CD4-positive, alpha-beta memory T cell (primary cell): ENCODE measurements at places on chromosomes 13 and 19.

DNA sequence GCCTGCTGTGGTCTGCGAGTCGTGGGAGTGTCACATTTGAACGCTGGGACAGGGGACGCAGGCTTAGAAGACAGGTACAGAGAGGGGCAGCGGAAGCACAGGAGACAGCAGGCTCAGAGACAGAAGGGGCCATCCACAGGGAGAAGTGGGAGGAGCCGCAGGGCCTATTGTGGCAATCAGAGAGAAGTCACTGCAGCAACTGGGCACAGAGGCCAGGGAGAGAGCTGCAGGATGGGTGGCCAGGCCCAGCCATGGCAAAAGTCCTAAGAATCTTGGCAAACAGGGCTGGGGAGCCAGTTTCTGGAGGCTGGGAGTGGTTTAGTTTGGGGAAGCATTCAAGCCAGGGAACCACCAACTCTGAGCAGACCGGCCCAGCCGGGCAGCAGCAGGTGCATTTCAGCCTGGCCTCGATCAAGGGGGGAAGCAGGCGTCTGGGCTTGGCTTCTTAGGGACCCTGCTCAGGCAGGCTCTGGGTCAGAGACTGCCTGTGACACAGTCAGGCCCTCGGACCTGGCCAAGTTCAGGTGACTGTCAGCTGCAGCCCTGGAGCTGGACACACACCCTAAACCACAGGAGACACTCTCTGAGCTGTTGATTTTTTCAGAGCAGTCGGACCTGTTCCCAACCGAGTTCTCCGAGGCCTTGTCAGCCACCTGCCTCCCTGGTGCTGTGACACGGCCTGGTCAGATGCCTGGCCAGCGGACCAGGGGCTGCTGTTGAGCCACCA is 11.8 kb downstream of the SH3GL1 start:
- peaks cover 35% of the 10 kb centered on the region for H3K4me1 ChIP-seq
- H3K27me3 ChIP-seq: no peaks in the 10 kb centered on the region
- no peak for DNase-seq

DNA sequence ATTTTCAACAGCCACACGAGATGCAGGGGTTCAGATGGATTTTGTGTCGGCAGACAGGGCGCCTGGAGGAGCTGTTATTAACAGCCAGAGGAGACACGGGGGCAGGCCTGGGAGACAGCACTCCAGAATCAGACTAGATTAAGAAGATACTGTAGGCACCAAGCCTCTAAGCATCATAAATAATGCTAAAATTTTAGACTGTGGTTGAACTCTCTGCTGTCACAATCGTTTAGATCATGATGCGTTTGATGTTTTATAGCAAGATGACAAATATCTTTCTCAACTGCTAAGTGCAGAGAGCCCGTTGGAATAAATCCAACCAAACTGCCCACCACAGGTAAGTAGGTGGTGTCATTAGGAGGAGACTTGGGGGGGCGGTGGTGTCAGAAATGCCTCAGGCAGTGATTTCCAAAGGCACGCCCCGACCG is 63.9 kb downstream of the CEBPG start:
- no peak overlapping the region for H3K4me3 ChIP-seq
- no peaks in the 10 kb centered on the region for H3K36me3 ChIP-seq
- H3K27me3 ChIP-seq: no peaks in the 10 kb centered on the region
- no peak overlapping the region for H3K27ac ChIP-seq

- peaks cover 76% of the 10 kb centered on the region for H3K36me3 ChIP-seq
- no peaks in the 10 kb centered on the region for H3K4me1 ChIP-seq
- H3K27me3 ChIP-seq: no peaks in the 10 kb centered on the region
- no peak overlapping the region for H3K4me3 ChIP-seq
- H3K27ac ChIP-seq: no peak overlapping the region
- no peak for DNase-seq
Measured at GRCh38 chr19:55232286-55232602, 3.7 kb upstream of the TMEM86B start.

DNA sequence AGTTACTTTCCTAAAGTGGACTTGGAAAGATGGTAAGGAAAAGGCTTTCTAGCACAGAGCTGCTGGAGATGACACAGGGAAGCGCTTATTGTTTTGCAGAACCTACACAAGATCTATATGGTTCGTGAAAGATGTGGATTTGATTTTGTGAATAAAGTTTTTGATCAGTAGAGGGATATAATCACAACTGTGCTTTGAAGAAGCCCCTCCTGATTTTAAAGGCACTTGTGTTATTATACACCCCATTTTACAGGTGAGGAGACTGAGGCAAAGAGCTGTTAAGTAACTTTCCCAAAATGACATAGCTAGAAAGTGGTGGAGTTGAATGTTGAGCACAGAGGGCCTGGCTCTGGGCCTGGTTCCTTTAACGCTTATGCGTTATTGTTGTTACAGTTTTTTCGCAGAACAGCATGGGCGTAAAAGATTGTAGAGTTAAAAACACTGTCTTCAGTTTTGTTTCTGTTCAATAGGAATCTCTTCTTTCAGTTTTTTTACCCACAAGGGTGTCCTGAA is 1.4 kb downstream of the TDRD3 start:
- H3K4me3 ChIP-seq: peak overlapping the region; percentile 26
- H3K27ac ChIP-seq: peak overlapping the region; percentile 76
- H3K36me3 ChIP-seq: no peaks in the 10 kb centered on the region
- peaks cover 34% of the 10 kb centered on the region for H3K4me1 ChIP-seq
- no peak for DNase-seq

GRCh38 chr13:74217811-74218210 is 83.6 kb upstream of the KLF12 start:
- DNase-seq: no peak
- H3K27ac ChIP-seq: no peak overlapping the region
- H3K36me3 ChIP-seq: no peaks in the 10 kb centered on the region
- peaks cover 6% of the 10 kb centered on the region for H3K4me1 ChIP-seq
- no peak overlapping the region for H3K4me3 ChIP-seq

- H3K36me3 ChIP-seq: no peaks in the 10 kb centered on the region
- no peak for DNase-seq
- H3K27ac ChIP-seq: no peak overlapping the region
- no peak overlapping the region for H3K4me3 ChIP-seq
Measured at GRCh38 chr13:60754211-60755090, 357.4 kb downstream of the TDRD3 start.

DNA sequence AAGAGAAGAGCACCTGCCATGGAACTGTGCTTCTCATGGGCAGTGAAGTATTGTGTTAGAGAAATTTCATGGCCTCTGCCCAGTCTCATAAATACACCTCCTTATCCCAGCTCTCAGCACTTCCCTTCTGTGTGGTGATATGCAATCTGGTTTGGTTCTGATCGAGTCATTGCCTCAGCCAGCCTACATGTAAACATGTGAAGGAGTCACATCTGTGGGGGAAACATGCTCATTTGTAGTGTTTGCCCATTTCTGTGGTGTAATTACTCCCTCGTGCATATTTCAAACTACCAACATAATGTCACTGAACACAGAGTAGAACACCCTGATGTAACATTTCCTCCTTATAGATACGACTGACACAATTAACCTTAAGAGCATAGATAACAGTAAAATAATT is 183.0 kb downstream of the DCT start:
- no peak overlapping the region for H3K4me3 ChIP-seq
- no peaks in the 10 kb centered on the region for H3K27me3 ChIP-seq
- no peaks in the 10 kb centered on the region for H3K36me3 ChIP-seq
- no peaks in the 10 kb centered on the region for H3K4me1 ChIP-seq

DNA sequence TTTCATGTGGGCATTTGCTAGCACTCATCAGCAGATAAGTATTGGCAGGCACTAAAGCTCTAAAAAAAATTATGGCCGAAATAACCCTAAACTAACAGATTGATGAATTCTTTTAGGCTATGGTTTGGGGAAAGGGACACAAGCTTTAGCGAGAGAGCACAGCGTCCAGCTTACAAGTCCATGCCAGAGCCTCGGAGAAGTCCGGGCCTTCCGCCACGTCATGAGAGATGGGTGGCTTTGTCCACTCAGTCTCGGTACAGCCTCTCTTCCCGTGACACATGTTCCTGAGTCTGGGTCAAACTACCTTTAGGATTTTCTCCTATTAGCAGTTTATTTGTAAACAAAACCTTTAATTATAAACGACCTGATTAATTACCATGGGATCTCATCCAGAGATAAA is 27.7 kb downstream of the TMTC4 start:
- no peak for DNase-seq
- no peaks in the 10 kb centered on the region for H3K4me1 ChIP-seq
- no peak overlapping the region for H3K4me3 ChIP-seq
- H3K27ac ChIP-seq: no peak overlapping the region
- peaks cover 5% of the 10 kb centered on the region for H3K36me3 ChIP-seq
- H3K27me3 ChIP-seq: no peaks in the 10 kb centered on the region

- H3K36me3 ChIP-seq: no peaks in the 10 kb centered on the region
- no peaks in the 10 kb centered on the region for H3K27me3 ChIP-seq
- DNase-seq: no peak
- no peaks in the 10 kb centered on the region for H3K4me1 ChIP-seq
Measured at GRCh38 chr13:35784286-35784951, 307.9 kb upstream of the MAB21L1 start.

DNA sequence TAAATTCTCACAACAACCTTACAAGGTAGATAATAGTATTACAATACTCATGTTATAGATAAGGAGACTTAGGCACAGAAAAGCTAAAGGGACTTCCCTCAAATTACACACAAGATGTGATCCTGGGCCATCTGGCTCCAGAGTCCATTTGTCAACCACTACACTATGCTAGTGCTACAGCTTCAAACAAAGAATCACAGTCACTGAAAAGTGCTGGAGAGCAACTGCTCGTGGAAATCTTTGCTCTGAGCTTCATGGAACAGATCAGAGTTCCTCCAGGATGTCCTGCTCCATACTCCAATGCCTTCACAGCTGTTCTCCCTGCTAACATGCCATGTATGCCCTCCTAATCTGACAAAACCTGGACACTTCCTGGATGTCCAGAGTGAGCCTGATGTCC is 271.2 kb downstream of the ENOX1 start:
- no peaks in the 10 kb centered on the region for H3K4me1 ChIP-seq
- H3K36me3 ChIP-seq: no peaks in the 10 kb centered on the region
- no peaks in the 10 kb centered on the region for H3K27me3 ChIP-seq
- no peak overlapping the region for H3K27ac ChIP-seq
- no peak overlapping the region for H3K4me3 ChIP-seq

- no peak for DNase-seq
- no peaks in the 10 kb centered on the region for H3K27me3 ChIP-seq
- no peak overlapping the region for H3K27ac ChIP-seq
- H3K36me3 ChIP-seq: no peaks in the 10 kb centered on the region
- H3K4me3 ChIP-seq: no peak overlapping the region
- peaks cover 8% of the 10 kb centered on the region for H3K4me1 ChIP-seq
Measured at GRCh38 chr19:34838248-34838647, 65.2 kb upstream of the ZNF599 start.

GRCh38 chr13:110000534-110001345 is 214.4 kb upstream of the IRS2 start:
- H3K4me3 ChIP-seq: no peak overlapping the region
- no peak for DNase-seq
- H3K4me1 ChIP-seq: no peaks in the 10 kb centered on the region
- H3K27ac ChIP-seq: no peak overlapping the region

- peaks cover 49% of the 10 kb centered on the region for H3K4me1 ChIP-seq
- DNase-seq: no peak
- peak overlapping the region; percentile 77 for H3K27ac ChIP-seq
- H3K36me3 ChIP-seq: peaks cover 23% of the 10 kb centered on the region
Measured at GRCh38 chr19:17074634-17075034, 618 bp downstream of the HAUS8 start.

DNA sequence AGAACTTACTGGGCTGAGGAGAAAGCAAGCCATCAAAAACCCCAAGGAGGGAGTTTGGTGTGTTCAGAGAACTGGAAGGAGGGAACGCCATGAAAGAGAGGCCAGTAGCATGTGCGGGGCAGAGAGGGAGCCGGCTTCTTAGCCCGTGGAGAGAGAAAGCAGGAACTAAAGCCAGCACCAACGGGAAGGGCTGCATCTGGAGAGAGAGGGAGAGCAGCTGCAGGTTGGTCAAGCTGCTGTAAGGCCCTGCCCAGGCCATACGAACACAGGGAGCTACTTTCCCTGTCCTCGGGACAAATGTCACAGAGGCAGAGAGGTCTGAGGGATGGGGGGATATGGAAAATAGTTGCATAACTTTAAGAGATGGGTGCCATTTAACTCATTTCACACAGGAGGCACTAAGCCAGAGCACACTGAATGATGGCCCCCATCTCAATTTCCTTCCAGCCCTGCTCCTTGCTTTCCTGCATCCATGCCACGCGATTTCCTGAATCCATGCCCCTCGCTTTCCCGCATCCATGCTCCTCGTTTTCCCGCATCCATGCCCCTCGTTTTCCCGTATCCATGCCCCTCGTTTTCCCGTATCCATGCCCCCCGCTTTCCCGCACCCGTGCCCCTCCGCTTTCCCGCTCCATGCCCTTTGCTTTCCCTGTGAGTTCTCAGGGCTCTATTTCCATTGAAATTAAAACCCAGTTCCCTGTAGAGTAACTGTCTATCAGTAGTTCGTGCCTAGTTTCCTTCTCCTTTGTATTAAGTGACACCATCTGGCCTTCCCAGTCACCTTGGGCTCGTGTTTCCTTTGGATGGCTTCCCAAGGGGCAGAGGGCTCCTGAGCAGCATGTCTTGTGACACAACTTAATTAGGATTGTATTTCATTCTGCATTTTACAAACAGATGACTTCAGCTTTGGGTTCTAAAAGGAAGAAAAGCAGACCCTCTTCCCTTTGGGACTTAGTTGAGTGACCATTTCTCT is 31.5 kb upstream of the TPT1 start:
- no peak for DNase-seq
- no peak overlapping the region for H3K4me3 ChIP-seq
- H3K36me3 ChIP-seq: no peaks in the 10 kb centered on the region
- H3K27me3 ChIP-seq: no peaks in the 10 kb centered on the region
- H3K4me1 ChIP-seq: peaks cover 23% of the 10 kb centered on the region
- H3K27ac ChIP-seq: no peak overlapping the region

GRCh38 chr19:48390188-48391099 is 907 bp downstream of the KDELR1 start:
- H3K4me3 ChIP-seq: peak overlapping the region; percentile 89
- peaks cover 34% of the 10 kb centered on the region for H3K4me1 ChIP-seq
- H3K27me3 ChIP-seq: peaks cover 10% of the 10 kb centered on the region
- H3K27ac ChIP-seq: peak overlapping the region; percentile 93
- peak; percentile 60 for DNase-seq

- no peak for DNase-seq
- no peak overlapping the region for H3K27ac ChIP-seq
- no peaks in the 10 kb centered on the region for H3K27me3 ChIP-seq
- no peak overlapping the region for H3K4me3 ChIP-seq
- H3K36me3 ChIP-seq: no peaks in the 10 kb centered on the region
Measured at GRCh38 chr13:73251626-73252265, 192.9 kb downstream of the KLF5 start.

DNA sequence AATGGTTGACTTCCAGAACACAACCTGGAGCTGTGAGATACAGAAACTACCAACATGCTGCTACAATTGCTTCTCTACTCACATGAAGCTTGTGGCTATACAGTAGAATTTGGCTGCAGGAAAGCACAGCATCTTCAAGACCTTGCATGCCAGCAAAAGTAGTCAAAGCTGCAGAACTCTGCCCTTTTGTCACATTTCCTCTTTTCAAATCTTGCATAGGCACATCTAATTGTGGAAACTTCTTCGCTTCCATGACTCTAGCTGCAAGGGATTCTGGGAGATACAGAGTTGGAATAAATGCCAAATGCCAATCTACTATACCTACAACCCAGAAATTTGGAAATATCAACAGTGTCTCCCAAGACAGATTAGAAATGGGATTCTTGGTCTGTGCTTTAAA is 462.2 kb downstream of the FOXO1 start:
- H3K27ac ChIP-seq: no peak overlapping the region
- peaks cover 55% of the 10 kb centered on the region for H3K4me1 ChIP-seq
- no peak for DNase-seq
- no peaks in the 10 kb centered on the region for H3K27me3 ChIP-seq
- no peak overlapping the region for H3K4me3 ChIP-seq

- no peaks in the 10 kb centered on the region for H3K4me1 ChIP-seq
- H3K27me3 ChIP-seq: no peaks in the 10 kb centered on the region
- no peak overlapping the region for H3K27ac ChIP-seq
- H3K4me3 ChIP-seq: no peak overlapping the region
- no peak for DNase-seq
- H3K36me3 ChIP-seq: no peaks in the 10 kb centered on the region
Measured at GRCh38 chr13:38530492-38530891, 156.4 kb upstream of the FREM2 start.
